ENCODE measurements at places on chromosomes 13 and 19.
A peak's percentile ranks its signal among the peaks of the same experiment; 100 is the strongest.

DNA sequence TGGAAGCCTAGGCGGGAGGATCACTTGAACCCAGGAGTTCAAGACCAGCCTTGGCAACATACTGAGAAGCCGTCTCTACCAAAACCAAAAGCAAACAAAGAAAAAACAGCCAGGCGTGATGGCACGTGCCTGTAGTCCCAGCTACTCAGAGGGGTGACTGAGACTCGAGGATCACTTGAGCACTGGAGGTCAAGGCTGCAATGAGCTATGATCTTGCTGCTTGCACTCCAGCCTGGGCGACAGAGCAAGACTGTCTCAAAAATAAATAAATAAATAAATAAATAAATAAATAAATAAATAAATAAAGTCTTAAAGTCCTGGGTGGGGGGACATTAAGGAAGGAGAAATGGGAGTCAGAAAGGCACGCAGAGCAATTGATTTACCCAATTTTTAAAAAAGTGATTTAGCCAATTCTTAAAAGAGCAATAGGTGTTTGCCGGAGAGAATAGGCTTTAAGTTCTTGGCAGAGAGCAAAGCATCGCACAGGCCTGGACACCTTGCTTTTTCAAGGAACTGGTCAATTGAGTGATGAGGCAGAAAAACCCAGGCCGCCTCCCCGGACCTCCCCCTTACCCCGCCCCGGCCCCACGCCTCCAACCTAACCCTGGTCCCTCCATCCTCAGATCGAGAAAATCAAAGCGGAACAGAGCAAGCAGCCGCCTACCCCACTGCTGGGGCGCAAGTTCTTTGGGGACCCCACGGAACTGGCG, 9.5 kb upstream of the SHKBP1 start:
- DNase-seq = no peak

- DNase-seq = no peak
Measured at GRCh38 chr19:399370-399769, 9.6 kb downstream of the C2CD4C start.

- peak; percentile 45 for DNase-seq
Measured at GRCh38 chr13:74026753-74027152, 107.5 kb downstream of the KLF12 start.

DNA sequence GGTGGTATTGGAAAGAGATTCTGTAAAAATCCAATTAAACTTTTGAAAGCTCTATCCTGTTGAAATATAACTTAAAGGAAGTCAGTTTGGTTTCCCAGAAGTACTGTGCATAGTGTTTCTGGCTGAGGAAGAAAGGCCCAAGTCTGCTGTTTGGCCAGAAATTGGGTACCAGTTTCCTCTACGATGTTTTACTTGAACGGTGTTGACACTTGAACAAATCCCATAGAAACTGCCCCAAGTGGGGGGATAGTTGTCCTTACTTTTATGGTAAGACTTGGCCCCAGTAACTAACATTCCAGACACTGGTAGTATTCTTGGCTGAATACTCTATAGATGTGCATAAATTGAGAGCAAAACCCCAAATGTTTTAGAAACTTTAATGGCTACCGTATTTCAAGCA, 14.2 kb downstream of the KLF5 start:
- DNase-seq = no peak

GRCh38 chr13:24670961-24671381, 9.2 kb upstream of the ATP12A start:
- no peak for DNase-seq

GRCh38 chr19:45152504-45153338, 8.1 kb downstream of the NKPD1 start:
- no peak for DNase-seq

DNA sequence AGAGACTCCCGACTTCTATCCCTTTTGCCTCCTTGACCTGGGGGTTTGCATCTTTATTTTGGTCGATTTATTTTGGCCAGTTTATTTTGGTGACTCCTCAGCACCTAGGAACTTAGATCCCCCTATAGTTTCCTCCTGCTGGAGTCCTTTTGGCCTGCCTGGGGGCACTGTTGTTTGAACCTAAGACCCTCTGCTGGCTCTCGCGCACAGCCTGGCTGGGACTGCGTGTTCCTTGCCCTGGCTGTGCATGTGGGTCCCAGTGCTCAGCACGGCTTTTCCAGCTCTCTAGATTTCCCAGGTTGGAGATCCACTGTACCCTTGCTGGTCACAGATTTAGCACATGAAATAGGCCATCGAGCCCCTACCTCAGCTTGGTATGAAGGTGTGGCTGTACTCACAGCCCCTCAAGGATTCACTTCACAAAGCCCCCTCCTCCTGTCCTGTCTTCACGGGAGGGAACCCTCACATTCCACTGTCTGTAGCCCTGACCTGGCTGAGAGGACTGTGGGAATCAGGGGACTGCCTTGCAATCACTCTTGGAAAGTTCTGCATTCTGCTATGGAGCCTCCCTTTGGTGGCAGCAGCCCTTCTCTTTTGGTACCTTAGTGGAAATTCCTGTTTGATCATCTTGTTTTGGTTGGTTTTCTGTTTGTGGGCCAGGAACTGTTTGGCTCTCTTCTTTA, 8.3 kb downstream of the UBAC2 start:
- no peak for DNase-seq

DNA sequence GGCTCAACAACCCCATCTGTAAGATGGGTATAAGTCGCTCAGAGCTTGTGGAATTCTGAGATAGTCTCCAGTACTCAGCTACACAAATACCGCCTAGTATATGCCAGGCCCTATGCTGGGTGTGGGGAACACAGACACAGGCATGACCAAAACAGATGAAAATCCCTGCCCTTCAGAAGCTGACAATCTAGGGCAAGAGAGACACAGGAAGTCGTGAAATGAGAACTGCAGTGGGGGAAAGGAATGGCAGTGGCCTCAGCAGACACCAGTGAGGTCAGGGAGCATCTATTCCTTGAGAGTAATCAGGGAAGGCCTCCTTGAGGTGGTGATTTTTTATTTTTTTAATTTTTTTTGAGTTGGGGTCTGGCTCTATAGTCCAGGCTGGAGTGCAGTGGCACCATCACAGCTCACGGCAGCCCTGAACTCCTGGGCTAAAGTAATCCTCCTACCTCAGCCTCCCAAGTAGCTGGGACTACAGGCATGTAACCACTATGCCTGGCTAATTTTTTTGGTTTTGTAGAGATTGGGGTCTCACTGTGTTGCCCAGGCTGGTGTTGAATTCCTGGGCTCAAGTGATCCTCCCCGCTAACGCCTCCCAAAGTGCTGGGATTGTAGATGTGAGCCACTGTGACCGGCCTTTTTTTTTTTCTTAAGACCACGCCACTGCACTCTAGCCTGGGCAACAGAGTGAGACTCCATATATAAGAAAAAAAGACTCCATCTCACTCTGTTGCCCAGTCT, 3.2 kb downstream of the TMIGD2 start:
- no peak for DNase-seq

DNA sequence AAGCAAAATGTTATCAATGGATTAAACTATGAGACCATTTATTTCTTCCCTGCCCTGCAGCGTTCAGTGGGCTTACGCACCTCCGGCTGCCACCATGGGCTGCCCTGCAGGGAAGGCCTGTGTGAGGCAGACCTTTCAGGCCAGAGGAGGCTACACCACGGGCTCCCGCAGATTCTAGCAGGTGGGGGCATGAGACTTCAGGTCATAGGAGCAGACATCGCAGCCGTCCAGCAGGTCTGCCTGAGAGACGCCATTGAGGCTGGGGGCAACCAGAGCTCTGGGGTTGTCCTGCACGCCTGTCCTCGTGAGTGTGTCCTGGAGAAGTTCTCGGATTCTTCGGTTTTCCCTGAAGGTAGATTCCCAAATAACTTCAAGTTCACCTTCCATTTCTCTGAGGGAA, 9.4 kb upstream of the SLC7A9 start:
- DNase-seq = no peak

DNA sequence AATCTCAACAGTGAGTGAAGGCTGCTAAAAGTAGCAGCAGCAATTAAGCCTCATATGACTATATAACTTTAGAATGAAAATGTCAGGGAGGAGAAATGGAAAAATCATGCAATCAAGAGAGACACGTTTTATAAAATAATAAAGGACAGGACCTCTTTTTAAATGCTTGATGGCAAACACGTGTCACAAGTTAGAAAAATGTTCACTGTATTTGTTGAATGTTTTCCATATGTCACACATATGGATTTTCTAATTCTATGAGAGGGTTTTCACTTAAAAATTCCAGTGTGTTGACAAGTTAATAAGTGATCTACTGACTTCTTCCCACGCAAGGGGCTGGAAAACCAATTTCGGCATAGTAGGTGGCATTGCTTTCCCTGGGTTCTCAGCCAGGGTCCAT, 27.7 kb upstream of the KCTD12 start:
- DNase-seq = no peak

DNA sequence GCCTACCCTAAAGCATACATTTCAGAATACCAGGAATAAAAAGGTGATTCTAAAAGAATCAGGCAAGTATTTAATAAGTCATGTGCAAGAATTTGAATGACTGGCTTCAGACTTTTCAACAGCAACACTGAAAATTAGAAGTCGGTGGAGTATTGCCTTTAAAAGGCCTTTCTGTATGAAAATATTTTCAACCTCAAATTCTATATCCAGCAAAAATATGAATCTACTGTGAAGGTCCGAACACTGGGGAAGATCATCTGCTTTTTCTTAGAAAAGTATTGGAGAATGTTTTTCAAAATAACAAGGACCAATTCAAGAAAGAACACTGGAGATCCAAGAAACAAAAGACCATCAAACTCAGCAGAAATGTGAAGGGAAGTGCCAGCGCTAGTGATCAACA, 459.5 kb upstream of the KLF12 start:
- no peak for DNase-seq

GRCh38 chr13:20109037-20109436, 51.8 kb downstream of the GJA3 start:
- DNase-seq = no peak

- DNase-seq = no peak
Measured at GRCh38 chr13:66365101-66365500, 865.0 kb downstream of the PCDH9 start.

DNA sequence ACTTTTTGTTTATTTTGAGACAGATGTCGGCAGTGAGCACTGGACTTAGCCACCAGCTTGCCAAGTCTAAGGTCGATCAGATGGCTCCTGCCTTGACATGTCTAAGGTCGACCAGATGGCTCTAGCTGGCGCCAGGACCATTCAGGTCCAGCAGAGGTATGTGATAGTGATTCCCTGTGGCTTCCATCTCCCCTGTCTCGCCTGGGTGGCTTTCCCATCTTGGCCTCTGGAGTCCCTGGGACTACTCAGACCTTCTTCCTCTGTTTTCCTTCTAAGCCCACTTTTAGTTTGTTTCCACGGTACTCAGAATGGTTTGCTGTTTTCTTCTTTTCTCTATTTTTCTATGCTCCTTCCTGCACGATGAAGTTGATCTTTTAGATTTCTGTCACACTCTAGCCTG, 1435.7 kb downstream of the UQCRFS1 start:
- no peak for DNase-seq

GRCh38 chr13:76634431-76635191, 251.6 kb downstream of the KCTD12 start:
- DNase-seq = no peak

- no peak for DNase-seq
Measured at GRCh38 chr13:100291624-100292023, 202.7 kb downstream of the PCCA start.

GRCh38 chr13:21013682-21014038, 47.7 kb downstream of the LATS2 start:
- no peak for DNase-seq

DNA sequence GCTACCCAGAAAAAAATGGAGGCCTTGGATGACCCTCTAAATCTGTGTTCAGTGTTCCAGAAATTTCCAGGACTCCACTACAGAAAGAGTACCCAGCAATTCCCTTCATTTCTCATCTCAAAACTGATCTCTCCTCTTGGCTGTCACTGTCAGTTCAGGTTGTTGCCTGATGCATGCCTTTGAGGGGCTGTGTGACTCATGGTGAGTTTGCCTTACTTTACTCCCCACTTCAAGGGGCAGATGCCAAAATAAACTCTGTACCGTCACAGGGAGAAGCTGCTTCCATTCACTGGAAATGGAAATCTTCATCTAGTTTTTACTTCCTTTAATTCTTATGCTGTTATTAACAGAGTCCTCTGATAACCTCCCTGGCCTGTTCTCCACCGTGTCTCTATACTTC, 1075.0 kb downstream of the DIAPH3 start:
- no peak for DNase-seq

DNA sequence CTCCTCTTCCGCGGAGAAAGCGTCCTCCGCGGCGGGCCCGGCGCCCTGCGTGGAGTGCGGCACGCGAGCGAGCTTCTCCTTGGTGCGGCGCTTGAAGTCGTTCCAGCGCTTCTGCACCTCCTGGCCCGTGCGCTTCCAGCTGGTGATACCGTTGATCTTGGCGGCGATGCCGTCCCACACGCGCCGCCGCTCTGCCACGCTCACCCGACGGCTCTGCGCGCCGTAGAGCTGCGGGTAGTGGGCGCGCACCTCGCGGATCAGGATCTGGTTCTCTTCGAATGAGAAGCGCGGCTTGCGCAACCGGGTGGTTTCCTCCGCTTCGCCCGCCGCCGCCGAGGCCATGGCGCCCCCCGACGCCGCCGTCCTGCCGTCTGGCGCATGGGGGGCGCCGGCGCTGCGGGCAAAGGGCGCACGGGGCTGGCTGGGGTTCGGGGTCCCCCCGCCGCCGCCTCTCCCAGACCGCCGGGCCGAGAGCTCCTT, 941 bp downstream of the MYPOP start:
- DNase-seq = no peak

DNA sequence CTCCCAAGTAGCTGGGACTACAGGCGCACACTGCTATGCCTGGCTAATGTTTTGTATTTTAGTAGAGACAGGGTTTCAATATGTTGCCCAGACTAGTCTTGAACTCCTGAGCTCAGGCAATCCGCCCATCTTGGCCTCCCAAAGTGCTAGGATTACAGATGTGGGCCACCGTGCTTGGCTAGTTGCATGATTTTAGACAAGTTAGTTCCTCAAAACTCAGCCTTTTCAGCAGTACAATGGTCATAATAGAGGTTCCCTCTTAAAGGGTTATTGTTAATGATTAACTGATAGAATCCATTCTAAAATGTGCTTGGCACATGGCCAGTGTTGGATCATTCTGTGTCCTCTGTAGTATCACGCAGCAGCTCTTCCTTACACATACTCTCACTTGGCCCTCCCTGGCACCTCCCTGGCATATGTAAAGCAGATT, 19.5 kb upstream of the IFT88 start:
- no peak for DNase-seq

DNA sequence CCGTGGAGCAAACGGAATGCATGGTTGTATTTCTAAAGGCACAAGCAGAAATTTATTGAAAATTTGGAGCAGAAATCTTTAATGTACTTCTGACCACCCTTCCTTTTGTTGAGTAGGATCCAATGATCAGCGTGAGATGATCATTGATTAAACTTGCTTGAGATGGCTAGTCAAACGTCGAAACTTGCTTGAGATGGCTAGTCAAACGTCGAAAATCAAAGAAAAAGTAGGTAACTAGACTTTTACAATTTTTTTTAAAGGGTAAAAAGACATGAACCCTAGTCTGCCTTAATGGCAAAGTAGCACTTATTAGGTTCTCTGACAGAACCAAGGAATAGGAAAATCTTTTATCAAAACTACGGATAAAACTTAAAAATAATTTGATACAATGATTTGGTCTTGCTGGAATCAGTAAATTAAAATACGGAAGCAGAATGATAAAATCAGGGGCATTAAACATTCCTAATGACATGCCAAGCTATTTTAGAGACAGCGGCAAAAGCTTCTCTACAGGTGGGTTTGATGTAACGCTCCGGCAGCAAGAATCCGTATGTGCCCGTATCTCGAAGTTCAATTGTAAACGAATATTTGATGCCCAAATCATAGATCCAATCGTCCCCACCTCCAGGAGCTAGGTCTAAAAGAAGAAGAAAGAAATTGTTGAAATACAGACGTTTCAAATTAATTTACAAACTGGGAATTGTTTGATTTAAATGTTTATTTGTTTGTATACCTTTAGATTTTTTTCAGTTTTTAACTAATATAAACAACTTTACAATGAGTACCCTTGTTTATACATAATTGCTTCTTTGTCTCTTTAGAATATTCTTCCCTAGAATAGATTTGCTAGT, 841 bp upstream of the ZC3H13 start:
- no peak for DNase-seq

Measured in activated CD4-positive, CD25-positive, alpha-beta regulatory T cell treated with anti-CD3 and anti-CD28 coated beads, Interleukin-2, amount 50 U/mL, for 16 hours (primary cell).